Cerebellar cortex (tissue), 1 donor: ENCODE measurements at places on chromosomes 16 and 17.

- DNase-seq, result no peak
Observed at GRCh38 chr17:7807206-7807605, 26.8 kb upstream of the KDM6B start.

- DNase-seq, result no peak
Observed at GRCh38 chr17:31533546-31534155, 142.2 kb downstream of the RAB11FIP4 start.

- no peak for DNase-seq
Observed at GRCh38 chr17:42975265-42975664, 4.6 kb downstream of the PTGES3L start.

- DNase-seq, result no peak
Observed at GRCh38 chr16:78800523-78800922, 701.1 kb downstream of the WWOX start.

- DNase-seq, result peak; percentile 42
Observed at GRCh38 chr16:72241930-72242329, 70.0 kb upstream of the PMFBP1 start.

DNA sequence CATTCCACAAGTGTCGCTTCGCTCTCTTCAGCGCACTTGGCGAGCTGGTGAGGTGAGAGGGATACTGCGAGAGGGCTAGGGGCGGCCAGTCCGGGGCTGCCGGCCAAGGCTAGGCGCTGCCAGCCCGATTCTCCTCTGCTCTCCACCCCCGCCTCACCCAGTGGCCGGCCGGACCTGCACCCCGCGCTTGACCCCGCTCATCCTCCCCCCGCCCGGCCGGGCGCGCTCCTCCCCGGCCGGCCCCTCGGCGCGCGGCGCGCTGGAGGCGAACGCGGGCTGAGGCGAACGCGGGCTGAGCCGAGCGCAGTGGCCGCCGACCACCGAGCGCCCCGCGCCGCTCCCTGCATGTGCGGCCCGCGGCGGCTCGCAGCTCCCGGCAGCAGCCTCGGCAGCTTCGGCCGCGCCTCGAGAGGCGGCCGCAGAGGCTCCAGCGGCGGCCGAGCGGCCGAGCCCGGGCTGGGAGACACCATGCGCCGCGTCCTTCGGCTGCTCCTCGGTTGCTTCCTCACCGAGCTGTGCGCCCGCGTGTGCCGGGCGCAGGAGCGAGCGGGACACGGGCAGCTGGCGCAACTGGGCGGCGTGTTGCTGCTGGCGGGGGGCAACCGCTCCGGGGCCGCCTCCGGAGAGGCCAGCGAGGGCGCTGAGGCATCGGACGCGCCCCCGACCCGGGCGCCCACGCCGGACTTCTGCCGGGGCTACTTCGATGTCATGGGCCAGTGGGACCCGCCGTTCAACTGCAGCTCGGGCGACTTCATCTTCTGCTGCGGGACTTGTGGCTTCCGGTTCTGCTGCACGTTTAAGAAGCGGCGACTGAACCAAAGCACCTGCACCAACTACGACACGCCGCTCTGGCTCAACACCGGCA is at the start of gene SHISA9:
Gene SHISA9 (plus strand): TSS at position 2 of the 865 bp plus-strand sequence.
- no peak for DNase-seq

DNA sequence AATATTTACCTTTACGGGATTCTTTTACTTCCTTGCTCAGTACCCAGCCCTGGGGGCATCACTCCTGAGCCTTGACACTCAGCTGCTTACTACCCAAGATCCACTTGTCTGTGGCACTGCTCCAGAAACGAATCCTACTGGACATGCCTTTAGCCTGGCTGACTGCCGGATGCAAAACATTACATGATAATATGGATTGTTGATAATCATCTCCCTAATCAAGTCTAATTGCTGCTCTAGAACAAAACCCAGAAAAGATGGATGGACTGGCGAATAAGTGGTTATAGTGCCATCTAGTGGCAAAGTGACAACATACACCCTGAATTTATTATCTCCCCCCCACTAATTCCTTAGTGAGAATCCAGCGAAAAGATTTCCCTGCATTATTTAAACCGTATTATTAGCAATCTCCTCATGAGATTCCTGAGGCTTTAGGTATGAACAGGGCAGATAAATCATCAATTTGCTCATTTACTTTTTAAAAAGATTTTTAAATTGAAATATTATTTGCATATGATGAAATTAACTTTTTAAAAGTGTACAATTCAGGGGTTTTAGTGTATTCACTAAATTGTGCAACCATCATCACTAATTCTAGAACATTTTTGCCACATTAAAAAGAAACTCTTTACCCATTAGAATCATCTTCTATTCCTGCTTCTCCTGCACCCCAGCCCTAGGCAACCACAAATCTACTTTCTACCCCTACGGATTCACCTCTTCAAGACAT is 61.6 kb downstream of the RGS9 start:
- peak; percentile 81 for DNase-seq

- no peak for DNase-seq
Observed at GRCh38 chr16:26111900-26112299, 420.1 kb downstream of the HS3ST4 start.

- DNase-seq, result no peak
Observed at GRCh38 chr17:16617481-16618060, 36.1 kb downstream of the ZNF624 start.

- DNase-seq, result no peak
Observed at GRCh38 chr17:5841862-5842261, 228.3 kb upstream of the WSCD1 start.

- peak; percentile 58 for DNase-seq
Observed at GRCh38 chr17:66727634-66728570, 107.0 kb upstream of the CACNG5 start.

DNA sequence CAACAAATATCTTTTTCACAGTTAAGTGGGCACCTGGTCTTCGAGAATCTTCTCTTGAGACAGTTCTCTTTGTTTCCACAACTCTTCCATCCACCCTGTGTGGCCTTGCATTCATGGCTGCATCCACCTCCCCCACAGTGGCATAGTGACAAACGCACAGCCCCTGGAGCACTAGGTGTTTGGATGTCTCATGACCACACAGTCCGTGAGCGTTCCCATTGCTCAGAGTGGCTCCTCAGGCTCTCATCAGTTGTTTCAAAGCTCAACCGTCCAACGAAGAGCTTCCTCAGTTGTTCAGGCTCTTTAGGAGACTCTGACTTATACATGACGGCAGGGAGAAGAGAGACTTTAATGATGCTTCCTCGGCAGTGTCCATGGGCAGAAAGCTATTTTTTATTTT is 191.6 kb downstream of the CDRT15L2 start:
- DNase-seq, result no peak

DNA sequence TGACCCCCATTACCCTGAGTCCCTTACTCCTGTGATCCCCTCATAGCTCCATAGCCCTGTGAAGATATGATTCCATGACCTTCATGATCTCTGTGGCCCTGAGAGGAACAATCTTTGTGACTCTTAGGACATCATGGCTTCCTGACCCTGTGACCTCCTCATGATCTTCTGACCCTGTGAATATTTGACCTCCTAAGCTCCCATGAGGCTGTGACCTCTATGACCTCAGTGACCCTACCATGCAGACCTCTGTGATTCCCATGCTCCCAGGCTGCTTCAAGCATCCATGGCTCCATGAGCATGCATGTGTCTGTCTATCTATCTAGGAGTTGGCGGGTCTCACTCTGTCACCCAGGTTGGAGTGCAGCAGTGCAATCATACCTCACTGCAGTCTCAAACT is 12.1 kb downstream of the RIPOR1 start:
- DNase-seq, result no peak

DNA sequence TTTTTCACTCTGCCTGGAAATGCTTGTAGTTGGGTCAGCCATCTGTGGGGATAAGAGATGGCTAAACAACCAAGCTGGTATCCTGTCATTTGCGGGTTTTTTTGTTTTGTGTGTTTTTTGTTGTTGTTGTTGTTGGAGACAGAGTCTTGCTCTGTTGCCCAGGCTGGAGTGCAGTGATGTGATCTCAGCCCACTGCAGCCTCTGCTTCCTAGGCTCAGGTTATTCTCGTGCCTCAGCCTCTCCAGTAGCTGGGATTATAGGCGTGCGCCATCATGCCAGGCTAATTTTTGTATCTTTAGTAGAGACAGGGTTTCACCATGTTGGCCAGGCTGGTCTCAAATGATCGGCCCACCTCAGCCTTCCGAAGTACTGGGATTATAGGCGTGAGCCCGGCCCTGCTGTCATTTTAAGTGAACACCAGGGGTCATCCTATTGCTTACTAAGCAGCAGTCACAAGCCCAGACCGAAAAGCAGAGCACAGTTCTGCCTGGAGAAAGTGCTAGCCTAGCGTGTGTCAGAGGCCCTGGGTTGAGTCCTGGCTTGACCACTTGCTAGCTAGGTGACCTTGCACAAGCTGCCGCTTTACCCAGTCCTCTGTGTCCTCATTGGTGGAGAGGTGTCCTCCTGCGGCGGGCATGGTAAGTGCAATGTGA is 4.6 kb downstream of the SMCR8 start:
- peak; percentile 73 for DNase-seq

DNA sequence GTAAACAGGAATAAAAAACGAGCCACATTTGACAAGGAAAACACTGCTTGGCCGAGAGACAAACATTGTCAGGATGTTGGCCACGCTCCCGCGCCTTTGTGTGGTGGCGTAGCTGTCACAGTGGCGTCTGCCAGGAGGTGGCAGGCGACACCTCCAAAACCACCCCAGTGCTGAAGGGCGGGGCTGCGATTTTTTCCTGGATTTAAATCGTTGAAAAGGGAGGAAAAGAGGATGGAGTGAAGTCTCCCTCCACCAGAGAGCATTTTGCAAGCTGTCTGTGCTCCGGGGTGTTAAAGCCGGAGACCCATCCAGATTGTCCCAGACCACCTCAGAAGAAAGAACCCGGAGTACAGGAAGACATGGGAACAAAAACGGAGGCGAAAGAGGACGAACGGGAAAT is 12.7 kb downstream of the MRM3 start:
- DNase-seq, result peak; percentile 94

DNA sequence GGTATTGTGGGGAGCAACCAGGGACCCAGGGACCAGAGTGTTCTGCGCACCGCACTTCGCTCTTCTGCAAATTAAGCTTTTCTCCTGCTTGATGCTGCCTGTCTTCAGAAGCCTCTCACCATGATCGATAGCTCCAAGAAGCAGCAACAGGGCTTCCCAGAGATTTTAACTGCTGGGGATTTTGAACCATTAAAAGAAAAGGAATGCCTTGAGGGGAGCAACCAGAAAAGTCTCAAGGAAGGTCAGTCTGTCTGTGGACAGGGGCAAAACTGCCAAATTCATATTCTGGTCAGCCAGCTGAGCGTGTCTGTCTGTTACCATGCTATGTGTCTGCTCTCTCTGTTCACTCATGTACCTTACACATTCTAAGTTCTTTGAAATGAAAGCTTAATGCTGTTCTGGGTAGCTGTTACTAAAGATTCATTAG is 115.7 kb downstream of the MRTFB start:
- DNase-seq, result no peak

DNA sequence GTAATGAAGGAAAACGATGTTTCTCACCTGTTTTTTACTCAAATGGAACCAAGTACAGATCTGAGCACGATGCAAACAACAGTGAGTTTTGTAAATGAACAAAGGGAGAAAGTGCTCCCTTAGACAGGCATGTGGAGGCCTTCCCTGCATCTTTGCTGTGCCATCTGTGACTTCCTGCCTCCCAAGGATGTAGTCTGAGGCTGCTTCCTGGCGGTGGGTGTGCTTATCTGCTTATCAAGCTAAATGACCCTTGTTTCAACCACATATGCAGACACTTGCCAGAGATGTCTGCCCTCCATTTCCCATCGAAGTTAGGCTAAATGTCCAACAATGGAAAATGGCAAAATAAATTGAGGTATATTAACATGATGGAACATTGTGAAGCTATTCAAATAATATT is 34.6 kb downstream of the RGS9 start:
- DNase-seq, result no peak

- DNase-seq, result peak; percentile 88
Observed at GRCh38 chr17:17749921-17750320, 68.7 kb downstream of the RAI1 start.

DNA sequence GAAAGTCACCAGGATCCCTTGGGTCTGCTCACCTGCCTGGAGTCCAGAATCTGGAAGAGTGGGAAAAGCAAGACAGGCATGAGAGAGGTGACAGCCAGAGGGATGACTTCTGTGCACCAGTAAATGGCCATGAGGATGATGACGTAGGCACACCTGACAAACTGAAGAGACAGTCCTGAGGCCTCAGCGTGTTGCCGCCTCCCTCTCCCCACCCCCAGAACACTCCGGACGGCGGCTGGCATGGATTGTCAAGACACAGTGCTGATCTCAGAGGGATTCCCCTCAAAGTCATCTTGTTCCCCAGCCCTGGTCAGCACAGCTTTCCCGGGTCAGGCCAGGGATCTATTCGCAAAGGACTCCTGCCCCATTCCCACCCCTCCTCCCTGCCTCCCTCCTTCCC is 6.2 kb downstream of the SLC13A5 start:
- DNase-seq, result no peak
